Gastroesophageal sphincter (tissue), 4 donors: ENCODE measurements at places on chromosomes 13 and 19. TPM values are rescaled to one million over a fixed set of nuclear protein-coding genes. Genes with fewer than 3 reads are reported as not detected.

DNA sequence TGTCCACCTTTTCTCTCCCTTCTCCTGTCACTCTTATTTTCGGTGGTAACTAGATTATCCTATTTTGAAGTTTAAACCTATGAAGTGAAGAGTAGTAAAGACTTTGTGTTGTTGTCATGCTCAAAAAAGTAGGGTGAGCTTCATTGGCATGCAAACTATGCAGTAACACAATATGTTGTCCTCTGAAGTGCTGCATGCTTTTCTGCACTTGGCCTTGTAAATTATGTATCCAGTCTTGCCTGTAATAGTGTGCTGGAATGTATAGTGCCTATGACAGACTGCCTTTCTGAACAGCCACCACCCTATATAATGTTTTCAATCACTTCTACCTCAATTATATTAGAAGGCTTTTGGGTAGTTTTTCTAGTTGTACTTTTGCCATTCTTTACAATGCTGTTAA is 1198.2 kb upstream of the PCDH20 start:
- no peak for ATAC-seq
- H3K4me1 ChIP-seq = no peaks in the 10 kb centered on the region
- no peaks in the 10 kb centered on the region for H3K36me3 ChIP-seq
- no peak overlapping the region for H3K27ac ChIP-seq
- no peak overlapping the region for H3K4me3 ChIP-seq

- ATAC-seq = no peak
- no peaks in the 10 kb centered on the region for H3K4me1 ChIP-seq
- no peaks in the 10 kb centered on the region for H3K36me3 ChIP-seq
- H3K27ac ChIP-seq = no peak overlapping the region
- no peak overlapping the region for H3K4me3 ChIP-seq
- no peaks in the 10 kb centered on the region for H3K27me3 ChIP-seq
Measured at GRCh38 chr19:31258211-31259052, 90.8 kb downstream of the TSHZ3 start.

DNA sequence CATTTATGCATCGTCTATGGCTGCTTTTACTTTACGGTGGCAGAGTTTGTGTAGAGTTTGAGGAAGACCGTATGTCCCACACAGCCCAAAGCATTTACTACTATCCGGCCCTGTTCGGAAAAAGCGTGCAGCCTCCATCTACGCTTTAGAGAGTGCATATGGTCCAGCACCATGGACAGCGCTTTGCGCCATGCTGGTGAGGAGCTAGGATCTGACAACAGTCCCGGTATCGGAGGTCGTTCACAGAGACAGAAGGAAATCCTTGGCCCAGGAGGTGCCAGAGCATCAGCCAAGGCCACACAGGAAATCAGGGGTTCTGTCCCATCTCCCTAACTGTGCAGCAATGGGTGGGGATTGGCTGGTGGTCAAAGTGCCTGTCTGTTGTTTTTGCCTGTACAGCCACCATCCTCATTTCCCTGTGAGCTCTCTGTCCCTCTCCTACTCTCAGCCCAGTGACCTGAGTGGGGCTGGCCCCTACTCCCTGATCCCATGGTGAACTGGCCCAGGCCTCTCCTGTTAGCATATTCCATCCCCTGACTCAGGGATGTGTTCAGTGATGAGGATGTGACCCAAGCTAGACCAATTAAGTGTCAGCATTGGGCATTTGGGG is 16.2 kb upstream of the PRODH2 start:
- ATAC-seq = peak; percentile 36
- no peak overlapping the region for H3K4me3 ChIP-seq
- no peaks in the 10 kb centered on the region for H3K4me1 ChIP-seq
- H3K36me3 ChIP-seq = no peaks in the 10 kb centered on the region
- peaks cover 74% of the 10 kb centered on the region for H3K27me3 ChIP-seq

DNA sequence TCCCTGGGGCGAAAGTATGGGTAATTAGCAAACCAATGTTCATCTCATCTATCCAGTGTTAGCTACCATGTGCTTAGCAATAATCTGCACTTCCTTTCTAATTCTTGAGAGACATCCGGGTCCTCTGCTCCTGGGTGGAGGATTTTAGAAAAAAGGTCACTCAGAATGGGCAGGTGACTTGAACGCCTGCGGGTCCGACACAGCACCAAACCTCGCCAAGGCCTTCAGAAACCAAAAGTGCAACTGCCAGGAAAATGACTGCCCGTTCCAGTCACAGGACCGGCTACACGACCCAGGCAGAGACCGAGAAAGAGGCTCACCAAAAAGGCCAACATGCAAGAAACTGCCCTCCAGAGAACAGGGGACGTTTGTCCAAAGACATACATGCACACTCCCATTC is 39.9 kb downstream of the ZNF146 start:
- H3K4me1 ChIP-seq = no peaks in the 10 kb centered on the region
- ATAC-seq = no peak
- no peaks in the 10 kb centered on the region for H3K27me3 ChIP-seq
- H3K36me3 ChIP-seq = peaks cover 16% of the 10 kb centered on the region
- no peak overlapping the region for H3K4me3 ChIP-seq

DNA sequence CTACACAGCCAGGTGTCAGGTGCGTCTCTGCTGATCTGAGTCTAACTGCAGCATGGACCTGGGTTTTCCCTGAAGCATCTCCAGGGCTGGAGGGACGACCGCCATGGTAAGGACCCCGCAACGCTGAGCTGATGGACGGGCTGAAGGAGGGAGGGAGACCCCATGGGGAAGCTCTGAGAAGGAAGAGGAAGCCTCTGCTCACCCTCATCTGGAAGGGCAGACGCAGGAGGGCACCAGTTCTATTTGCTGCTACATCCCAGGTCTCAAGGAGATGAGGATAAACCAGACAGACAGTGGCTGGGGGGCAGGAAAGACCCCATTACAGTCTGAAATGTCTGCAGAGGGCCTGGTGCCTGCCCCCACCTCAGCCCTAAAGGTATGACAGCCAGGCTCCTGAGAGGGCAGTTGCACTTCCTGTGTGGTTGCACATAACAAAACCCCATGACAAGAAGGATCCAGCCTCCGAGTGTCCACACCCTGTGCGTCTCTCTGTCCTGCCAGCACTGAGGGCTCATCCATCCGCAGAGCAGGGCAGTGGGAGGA is at the start of gene LILRA2:
Gene LILRA2 (plus strand): TSS at position 461 of the 543 bp plus-strand sequence. CDS start 89 bp downstream, outside the sequence.
- H3K27me3 ChIP-seq = peaks cover 41% of the 10 kb centered on the region
- peak within 1 kb of the TSS; percentile 19 for H3K4me3 ChIP-seq
- H3K4me1 ChIP-seq = no peaks in the 10 kb centered on the region
- H3K36me3 ChIP-seq = no peaks in the 10 kb centered on the region

GRCh38 chr19:36916991-36917390 is 859 bp downstream of the ZNF568 start:
- no peaks in the 10 kb centered on the region for H3K4me1 ChIP-seq
- H3K27me3 ChIP-seq = no peaks in the 10 kb centered on the region
- peaks cover 64% of the 10 kb centered on the region for H3K36me3 ChIP-seq
- H3K27ac ChIP-seq = no peak overlapping the region
- ATAC-seq = no peak
- peak overlapping the region; percentile 85 for H3K4me3 ChIP-seq

- no peak for ATAC-seq
- H3K27ac ChIP-seq = no peak overlapping the region
- H3K27me3 ChIP-seq = no peaks in the 10 kb centered on the region
- H3K36me3 ChIP-seq = no peaks in the 10 kb centered on the region
Measured at GRCh38 chr13:114124921-114125320, 7.5 kb downstream of the RASA3 start.

- H3K4me1 ChIP-seq = no peaks in the 10 kb centered on the region
- no peaks in the 10 kb centered on the region for H3K36me3 ChIP-seq
- no peak overlapping the region for H3K4me3 ChIP-seq
Measured at GRCh38 chr13:76955661-76956060, 7.3 kb downstream of the ACOD1 start.

- ATAC-seq = no peak
- no peaks in the 10 kb centered on the region for H3K4me1 ChIP-seq
- no peak overlapping the region for H3K27ac ChIP-seq
- H3K27me3 ChIP-seq = no peaks in the 10 kb centered on the region
- H3K36me3 ChIP-seq = no peaks in the 10 kb centered on the region
- no peak overlapping the region for H3K4me3 ChIP-seq
Measured at GRCh38 chr13:85582890-85583289, 216.3 kb downstream of the SLITRK6 start.

GRCh38 chr13:25963674-25964073 is 88.1 kb downstream of the SHISA2 start:
- no peak overlapping the region for H3K4me3 ChIP-seq
- ATAC-seq = no peak
- H3K27me3 ChIP-seq = no peaks in the 10 kb centered on the region
- no peak overlapping the region for H3K27ac ChIP-seq
- no peaks in the 10 kb centered on the region for H3K36me3 ChIP-seq

DNA sequence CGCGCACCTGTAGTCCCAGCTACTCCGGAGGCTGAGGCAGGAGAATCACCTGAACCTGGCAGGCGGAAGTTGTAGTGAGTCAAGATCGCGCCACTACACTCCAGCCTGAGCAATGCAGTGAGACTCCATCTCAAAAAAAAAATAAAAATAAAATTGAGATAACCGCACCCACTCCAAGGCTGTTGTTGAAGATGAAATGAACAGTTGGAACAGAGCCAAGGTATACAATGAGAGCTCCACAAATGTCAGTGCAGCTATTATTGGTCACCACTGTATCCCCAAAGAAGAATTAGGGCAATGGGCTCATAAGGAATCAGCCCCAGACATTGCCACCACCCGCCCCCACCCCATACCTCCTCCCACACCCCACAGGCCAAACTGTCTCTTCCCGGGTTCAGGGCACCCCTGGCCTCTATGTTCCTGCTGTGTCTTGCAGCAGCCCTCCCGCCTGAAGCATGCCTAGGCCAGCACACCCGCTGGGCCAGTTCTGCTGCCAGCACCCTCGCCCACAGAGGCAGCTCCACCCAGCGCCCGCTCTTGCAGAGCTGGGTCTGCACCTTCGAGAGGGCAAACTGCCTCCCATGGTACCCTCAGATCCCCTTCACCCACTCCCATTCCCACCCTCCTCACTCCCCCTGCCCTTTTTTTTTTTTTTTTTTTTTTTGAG is 3.5 kb upstream of the S1PR5 start:
- peaks cover 71% of the 10 kb centered on the region for H3K27me3 ChIP-seq
- no peaks in the 10 kb centered on the region for H3K36me3 ChIP-seq
- H3K27ac ChIP-seq = no peak overlapping the region
- ATAC-seq = no peak

- H3K4me3 ChIP-seq = no peak overlapping the region
- H3K27me3 ChIP-seq = no peaks in the 10 kb centered on the region
- no peak for ATAC-seq
- H3K36me3 ChIP-seq = no peaks in the 10 kb centered on the region
Measured at GRCh38 chr13:90884066-90884465, 463.4 kb upstream of the MIR17HG start.

GRCh38 chr19:2214251-2214650 is 21.9 kb downstream of the PLEKHJ1 start:
- H3K27ac ChIP-seq = no peak overlapping the region
- no peaks in the 10 kb centered on the region for H3K4me1 ChIP-seq
- H3K27me3 ChIP-seq = no peaks in the 10 kb centered on the region
- no peak for ATAC-seq
- no peak overlapping the region for H3K4me3 ChIP-seq

Gene GPR4
- total RNA-seq = 4.3 TPM

Gene F2RL3
- 5.1 TPM for total RNA-seq

Gene SIGLEC10
- total RNA-seq = 1.1 TPM

Gene ESD
- 152 TPM for total RNA-seq

Gene IZUMO1
- total RNA-seq = not detected
